Iris pigment epithelial cell (primary cell): ENCODE measurements at places on chromosomes 7 and 10.
A peak's percentile ranks its signal among the peaks of the same experiment; 100 is the strongest.

DNA sequence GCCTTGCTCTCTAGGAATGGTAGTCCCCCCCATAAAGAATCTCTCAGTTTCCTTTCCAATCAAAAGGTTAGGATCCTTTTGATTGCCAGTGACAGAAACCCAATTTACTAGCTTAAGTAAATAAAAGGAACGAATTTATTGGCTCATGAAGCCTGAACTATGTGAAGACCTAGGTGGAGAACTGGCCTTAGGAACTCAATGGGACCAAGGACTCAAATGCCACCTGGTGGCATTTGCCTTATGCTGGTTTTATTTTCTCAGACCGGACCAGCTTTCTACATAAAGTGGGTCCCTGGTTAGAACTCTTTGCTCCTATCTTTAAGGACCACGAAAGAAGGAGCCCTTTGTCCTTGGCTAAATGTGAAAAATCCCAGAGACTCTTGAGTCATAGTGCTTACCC lies 25.4 kb downstream of the CFTR start:
- DNase-seq = no peak

GRCh38 chr7:130345136-130345535 lies 520 bp downstream of the CPA5 start:
- DNase-seq = no peak

GRCh38 chr10:96125142-96125515 lies 5.0 kb upstream of the ZNF518A start:
- peak; percentile 56 for DNase-seq

GRCh38 chr10:31103112-31103511 lies 71.4 kb upstream of the ZNF438 start:
- no peak for DNase-seq

- DNase-seq = no peak
These were observed 89.3 kb downstream of the FANK1 start for GRCh38 chr10:125985557-125986240.
